ENCODE measurements at places on chromosomes 6 and 20. TPM values are rescaled to one million over a fixed set of nuclear protein-coding genes. Genes with fewer than 3 reads are reported as not detected.

- DNase-seq: no peak
These were observed 39.2 kb downstream of the CYP24A1 start for GRCh38 chr20:54134445-54135220.

TCP11 gene
- not detected for total RNA-seq

ADA gene
- 12.2 TPM for total RNA-seq

CRIP3 gene
- total RNA-seq: 0.85 TPM

DNA sequence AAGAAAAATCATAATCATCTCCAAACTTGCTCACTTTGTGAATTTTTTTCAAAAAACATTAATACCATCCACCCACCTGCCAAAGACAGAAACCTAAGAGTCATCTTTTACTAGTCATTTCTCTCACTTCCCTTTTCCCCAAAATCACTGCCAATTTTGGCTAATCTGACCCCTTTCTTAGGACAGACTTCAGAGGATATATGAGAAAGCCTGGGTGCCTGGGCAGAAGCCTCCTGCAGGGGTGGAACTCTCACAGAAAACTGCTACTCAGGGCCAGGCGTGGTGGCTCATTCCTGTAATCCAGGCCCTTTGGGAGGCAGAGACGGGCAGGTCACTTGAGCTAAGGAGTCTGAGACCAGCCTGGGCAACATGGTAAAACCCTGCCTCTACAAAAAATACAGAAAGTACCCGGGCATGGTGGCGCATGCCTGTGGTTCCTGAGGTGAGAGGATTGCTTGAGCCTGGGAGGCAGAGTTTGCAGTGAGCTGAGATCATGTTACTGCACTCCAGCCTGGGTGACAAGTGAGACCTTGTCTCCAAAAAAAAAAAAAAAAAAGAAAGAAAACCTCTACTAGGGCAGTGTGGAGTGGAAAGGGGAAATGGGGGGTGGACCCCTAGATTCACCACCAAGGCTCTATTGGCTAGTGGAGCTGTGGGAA is 3.8 kb downstream of the DEK start:
- no peak for DNase-seq

DNA sequence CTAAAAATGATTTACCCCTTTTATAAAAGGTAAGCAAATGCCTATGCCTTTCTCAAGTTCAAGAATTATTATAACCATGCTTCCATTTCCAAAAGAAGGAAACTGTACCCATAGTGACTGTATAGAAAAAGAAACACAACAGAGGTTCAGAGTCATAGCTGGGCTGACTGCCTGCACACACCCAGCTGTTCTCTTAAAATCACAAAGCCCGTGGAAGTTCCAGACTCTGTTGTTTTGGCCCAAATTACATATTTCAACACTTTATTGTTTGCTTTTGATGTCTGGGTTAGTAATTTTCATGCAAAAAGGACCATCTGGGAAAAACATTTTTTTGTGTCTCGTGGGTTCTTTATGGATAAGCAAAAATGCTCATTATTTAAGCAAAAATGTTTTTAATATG is 99.2 kb downstream of the LCA5 start:
- DNase-seq: peak; percentile 23

ERVFRD-1 gene
- not detected for total RNA-seq

GRCh38 chr6:44179072-44179536 is 20.5 kb downstream of the CAPN11 start:
- no peak for DNase-seq

GRCh38 chr20:4064144-4064909 is 49.0 kb upstream of the RNF24 start:
- DNase-seq: peak; percentile 92

GRCh38 chr6:17724341-17724740 is 17.6 kb upstream of the NUP153 start:
- DNase-seq: no peak

DNA sequence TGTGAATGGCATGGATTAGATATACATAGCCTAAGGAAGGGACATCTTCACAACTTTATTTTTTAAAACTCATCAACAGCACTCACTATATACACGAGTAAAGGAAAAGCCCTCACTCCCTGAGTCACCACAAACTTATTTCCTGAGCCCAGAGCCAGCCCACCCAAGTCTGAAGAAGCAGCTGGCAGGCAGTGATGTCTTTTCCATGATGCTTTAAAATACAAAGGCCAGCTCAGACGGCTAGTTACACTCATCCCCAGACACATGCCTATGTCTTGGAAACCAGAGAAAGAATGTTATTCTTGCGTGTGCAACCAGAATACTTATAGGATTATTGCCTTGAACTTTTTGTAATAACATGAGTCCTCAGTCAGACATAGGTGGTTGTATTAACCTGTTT is 114.4 kb downstream of the ADGRG6 start:
- DNase-seq: peak; percentile 37

- DNase-seq: peak; percentile 95
These were observed 839.4 kb downstream of the MAFB start for GRCh38 chr20:39849664-39850063.

- no peak for DNase-seq
These were observed 244.7 kb upstream of the RNF24 start for GRCh38 chr20:4260102-4260501.

- DNase-seq: no peak
These were observed 33.5 kb upstream of the CD93 start for GRCh38 chr20:23119456-23120216.

CDSN gene
- not detected for total RNA-seq

DNA sequence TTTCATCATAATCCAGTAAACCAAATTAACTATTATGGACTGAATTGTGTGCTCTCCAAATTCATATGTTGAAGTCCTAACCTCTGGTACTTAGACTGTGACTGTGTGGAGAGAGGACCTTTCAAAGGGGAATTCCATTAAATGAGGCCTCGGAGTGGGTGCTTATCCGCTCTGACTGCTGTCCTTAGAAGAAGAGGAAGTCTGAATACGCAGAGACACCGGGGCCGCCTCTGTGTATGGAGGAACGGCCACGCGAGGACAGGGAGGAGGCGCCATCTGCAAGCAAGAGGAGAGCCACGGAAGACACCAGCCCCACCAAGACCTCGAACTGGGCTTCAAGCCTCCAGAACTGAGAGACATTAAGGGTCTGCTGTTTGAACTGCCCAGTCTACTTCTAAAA is 35.6 kb upstream of the RPS6KA2 start:
- no peak for DNase-seq
